NCI-H2081 (cell line): ENCODE measurements at places on chromosomes 7 and 10.
A peak's percentile ranks its signal among the peaks of the same experiment; 100 is the strongest.

DNA sequence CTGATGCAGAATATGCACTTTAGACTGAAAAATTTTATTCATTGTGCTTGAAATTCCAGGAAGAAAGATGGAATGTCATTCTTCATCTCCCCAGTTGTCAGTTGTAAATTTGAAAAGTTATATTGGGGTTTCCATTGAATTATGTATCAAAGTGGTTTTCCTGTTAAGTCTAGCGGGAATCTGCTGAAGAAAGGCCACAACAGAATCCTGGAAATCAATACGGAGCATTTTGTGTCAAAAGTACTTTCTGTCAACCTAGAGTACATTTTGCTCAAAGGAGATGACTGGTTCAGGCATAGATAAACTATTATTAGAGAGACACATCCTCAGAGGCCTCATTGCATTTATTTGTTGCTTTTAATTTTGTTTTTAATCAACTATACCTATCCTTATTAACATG is 538.2 kb upstream of the SEMA3D start:
- no peak for DNase-seq

DNA sequence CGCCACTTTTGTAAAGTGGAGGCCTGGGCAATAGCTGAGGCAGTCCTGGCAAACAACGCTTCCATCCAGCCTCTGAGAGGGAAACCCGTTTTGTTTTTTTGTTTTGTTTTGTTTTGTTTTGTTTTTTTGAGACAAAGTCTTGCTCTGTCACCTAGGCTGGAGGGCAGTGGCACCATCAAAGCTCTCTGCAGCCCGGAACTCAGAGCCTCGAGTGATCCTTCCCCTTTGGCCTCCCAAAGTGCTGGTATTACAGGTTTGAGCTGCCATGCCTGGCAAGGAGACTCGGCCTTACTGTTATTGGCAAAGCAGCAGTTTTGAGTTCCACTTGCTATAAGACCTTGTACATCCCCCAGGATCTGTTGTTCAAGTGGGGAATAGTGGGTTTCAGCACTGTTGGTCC is 10.5 kb upstream of the SLC25A16 start:
- no peak for DNase-seq

- DNase-seq: no peak
These were observed 2.8 kb downstream of the GIMAP6 start for GRCh38 chr7:150629347-150629746.

GRCh38 chr7:12861070-12861469 is 173.6 kb downstream of the ARL4A start:
- DNase-seq: peak; percentile 60

- DNase-seq: no peak
These were observed 23.0 kb upstream of the TRIL start for GRCh38 chr7:28981161-28981465.

- peak; percentile 70 for DNase-seq
These were observed 35.3 kb upstream of the IFRD1 start for GRCh38 chr7:112414855-112415490.

DNA sequence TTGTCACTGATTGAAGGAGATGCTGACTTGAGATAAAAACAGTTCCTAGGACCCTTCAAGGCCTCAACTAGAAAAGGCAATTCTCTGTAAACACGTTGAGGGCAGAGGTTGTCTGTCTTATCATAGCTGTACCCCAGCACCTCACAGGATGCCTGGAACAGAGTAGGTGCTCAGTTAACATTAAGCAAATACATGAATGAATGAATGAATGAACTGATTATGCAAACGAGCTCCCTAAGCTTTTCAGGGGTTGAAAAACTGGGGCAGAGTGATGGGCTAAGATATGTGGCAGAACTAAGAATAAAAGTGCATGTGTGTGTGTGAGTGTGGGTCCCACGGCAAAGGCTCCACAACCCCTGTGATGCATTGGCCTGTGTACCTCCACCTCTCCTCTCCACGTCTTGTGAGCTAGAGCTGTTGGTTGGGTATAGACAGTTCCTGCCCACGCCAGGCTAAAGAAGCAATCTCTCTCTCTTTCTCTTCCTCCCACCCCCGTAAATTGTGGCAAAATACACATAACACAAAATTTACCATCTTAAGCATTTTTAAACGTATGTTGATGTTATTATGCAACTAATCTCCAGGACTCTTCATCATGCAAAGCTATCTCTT is 20.9 kb upstream of the SMC3 start:
- no peak for DNase-seq

GRCh38 chr7:147478796-147479195 is 1111.8 kb upstream of the C7orf33 start:
- DNase-seq: no peak

DNA sequence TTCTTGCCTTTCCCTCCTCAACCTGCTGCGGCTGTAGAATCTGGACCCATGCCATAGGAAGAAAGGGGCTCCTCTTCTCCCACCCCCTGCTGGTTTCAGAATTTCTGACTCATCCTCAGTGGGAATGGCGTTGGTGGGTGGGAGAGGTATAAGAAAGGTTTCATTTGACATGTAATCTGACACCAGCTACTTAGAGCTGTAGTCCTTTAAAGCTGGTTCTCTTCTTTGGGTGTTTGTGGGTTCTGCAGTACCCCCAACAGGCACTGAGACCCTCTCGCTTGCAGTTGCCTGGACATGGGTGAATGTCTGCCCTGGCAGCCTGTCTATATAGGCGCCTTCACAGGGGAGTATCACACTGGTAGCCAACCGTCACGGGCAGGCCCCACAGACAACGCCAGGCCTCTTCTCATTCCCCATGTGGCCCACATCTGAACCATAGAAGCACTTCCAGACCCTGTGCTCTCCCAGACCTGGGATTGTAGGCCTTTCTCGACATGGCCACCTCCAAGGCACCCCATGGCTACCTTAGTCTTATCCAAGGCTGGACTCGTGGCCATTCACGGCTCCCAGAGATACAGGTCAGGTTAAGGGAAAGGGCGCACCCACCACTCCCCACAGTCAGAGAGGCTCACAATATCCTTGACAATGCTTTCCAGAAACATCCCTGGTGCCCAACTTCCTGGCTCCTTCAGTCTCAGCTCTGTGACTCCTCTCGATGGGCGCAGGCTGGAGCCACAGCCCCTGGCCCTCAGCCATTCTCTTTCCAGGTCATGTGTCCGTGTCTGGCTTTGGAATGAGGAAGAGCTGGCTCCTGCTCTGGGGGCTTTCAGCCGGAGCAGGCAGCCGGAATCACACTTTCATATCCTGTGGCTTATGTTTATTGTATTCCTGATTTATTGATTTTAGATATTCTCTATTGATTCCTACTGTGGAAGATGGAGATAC is 17.5 kb downstream of the ZNF862 start:
- peak; percentile 37 for DNase-seq

DNA sequence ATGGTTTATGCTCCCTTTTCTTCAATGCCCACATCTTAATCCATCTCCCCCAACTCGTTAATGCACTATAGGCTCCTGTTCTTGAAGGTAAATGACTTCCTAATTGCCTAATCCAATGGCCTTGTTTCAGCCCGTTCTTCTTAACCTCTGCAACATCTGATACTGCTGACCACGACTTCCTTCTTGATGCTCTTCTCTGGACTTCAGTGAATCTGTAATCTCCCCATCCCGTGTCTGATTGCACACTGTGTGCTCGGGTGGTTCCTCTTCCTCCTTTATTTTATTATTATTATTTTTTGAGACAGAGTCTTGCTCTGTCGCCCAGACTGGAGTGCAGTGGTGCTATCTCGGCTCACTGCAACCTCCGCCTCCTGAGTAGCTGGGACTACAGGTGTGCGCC is 58.9 kb downstream of the HIPK2 start:
- no peak for DNase-seq

- DNase-seq: no peak
These were observed 242.2 kb downstream of the RAB11FIP2 start for GRCh38 chr10:117804470-117805011.

GRCh38 chr10:28256776-28257175 is 46.1 kb downstream of the MPP7 start:
- DNase-seq: no peak

GRCh38 chr10:46092524-46093081 is 46.5 kb upstream of the MSMB start:
- DNase-seq: no peak

DNA sequence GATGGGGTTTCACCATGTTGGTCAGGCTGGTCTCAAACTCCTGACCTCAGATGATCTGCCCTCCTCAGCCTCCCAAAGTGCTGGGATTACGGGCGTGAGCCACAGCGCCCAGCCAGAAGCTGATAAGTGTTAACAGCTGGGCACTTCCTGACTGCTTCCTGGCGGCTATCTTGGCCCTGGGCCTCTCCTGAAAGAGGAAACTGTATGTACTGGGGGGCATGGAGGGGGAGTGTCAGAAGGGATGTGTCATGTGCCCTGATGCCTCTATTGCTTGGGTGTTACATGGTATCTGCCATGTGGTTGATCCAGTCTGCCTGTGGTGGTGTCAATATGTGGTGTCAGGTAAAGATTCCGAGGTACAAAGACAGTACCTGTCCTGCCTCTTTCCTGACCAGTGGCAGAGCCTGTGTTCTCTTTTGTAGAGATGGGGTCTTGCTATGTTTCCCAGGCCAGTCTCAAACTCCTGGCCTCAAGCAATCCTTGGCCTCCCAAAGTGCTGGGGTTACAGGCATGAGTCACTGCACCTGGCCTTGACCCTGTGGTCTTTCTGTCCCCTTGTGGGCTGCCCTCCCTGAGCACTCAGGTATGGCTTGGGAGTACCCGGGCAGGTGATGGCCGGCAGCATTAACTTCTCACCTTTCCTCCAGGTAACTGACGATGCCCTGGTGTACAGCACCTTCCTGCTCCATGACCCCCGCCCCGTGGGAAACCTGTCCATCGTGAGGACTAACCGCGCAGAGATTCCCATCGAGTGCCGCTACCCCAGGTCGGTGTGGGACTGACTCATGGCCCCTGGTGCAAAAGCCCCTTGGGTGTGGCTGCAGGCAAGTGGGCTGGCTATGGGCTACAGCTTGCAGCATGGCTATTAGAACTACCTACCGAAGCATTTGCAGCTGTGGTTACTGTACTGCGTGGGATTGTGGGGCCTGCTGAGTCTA is 4.4 kb downstream of the ZP3 start:
- DNase-seq: peak; percentile 35

DNA sequence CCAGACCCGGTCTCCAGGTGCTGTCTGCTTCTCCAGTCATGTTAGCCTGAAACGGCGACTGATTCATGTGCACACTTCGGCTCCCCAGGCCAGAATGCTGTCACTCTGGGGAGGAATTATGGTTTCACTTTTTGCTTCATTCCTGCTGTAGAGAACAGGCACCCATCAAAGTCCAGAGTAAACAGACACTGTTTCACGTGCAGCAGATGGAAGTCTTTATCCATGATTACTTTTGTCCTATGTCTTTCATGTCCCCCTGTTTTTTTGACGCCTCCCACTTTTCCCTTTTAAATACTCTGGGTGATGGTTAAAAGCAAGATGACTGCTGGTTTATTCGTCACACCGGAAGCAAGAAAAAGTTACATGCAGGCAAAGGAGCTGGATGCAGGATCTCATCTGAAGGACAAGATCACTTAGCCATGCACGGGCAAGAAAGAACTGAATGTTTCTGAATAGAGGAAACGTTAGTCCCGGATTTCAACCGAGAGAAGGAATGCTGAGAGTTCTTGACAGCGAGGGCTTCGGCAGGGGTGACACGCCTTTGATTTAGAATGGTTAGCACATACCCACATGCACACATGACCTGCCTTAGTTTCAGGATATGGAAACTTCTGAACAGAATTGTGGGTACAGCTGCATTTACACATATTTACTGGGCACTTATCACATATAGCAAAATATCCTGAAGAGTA is 250.0 kb upstream of the KLF6 start:
- no peak for DNase-seq

- DNase-seq: no peak
These were observed 17.9 kb downstream of the CROT start for GRCh38 chr7:87363342-87363741.
